ENCODE measurements at places on chromosomes 6 and 20. TPM values are rescaled to one million over a fixed set of nuclear protein-coding genes. Genes with fewer than 3 reads are reported as not detected.

The C20orf141 gene
- not detected for total RNA-seq

The TSPO2 gene
- not detected for total RNA-seq

The ACTL10 gene
- 0.66 TPM for total RNA-seq

The RIPOR2 gene
- total RNA-seq: 10.9 TPM

The WFDC10B gene
- not detected for total RNA-seq

The FRS3 gene
- 4.1 TPM for total RNA-seq

The SRSF12 gene
- 1.1 TPM for total RNA-seq

The IFT52 gene
- total RNA-seq: 26.4 TPM

The ARMH2 gene
- total RNA-seq: not detected

The SLC24A3 gene
- 20.8 TPM for total RNA-seq

The LY86 gene
- 3.9 TPM for total RNA-seq

The ARG1 gene
- not detected for total RNA-seq

The LAMP5 gene
- 0.16 TPM for total RNA-seq

The TAAR1 gene
- not detected for total RNA-seq

The GHRH gene
- total RNA-seq: not detected

The OLIG3 gene
- not detected for total RNA-seq

The SNAP91 gene
- 1.8 TPM for total RNA-seq

The SYCP2L gene
- total RNA-seq: 22.1 TPM

The C6orf163 gene
- total RNA-seq: 3.3 TPM

The PDE7B gene
- 10.3 TPM for total RNA-seq

The ZNF292 gene
- 50.7 TPM for total RNA-seq

The KCNB1 gene
- total RNA-seq: 17.4 TPM

The CCN2 gene
- total RNA-seq: 179 TPM

The BMP6 gene
- total RNA-seq: 2.2 TPM

The SYTL3 gene
- 4.3 TPM for total RNA-seq

The HTR1E gene
- total RNA-seq: not detected

The TP53TG5 gene
- total RNA-seq: not detected

The GDAP1L1 gene
- 1.3 TPM for total RNA-seq

The TRIM38 gene
- total RNA-seq: 7.5 TPM

The VIP gene
- 41.3 TPM for total RNA-seq

The CD40 gene
- 15.6 TPM for total RNA-seq

The SIGLEC1 gene
- 10.2 TPM for total RNA-seq

The BMP2 gene
- 2.9 TPM for total RNA-seq

The KHDC1L gene
- total RNA-seq: not detected

The TGM2 gene
- 101 TPM for total RNA-seq

The GGT7 gene
- 23.8 TPM for total RNA-seq
